IMR-90 (cell line): ENCODE measurements at places on chromosomes 3 and 15. TPM values are rescaled to one million over a fixed set of nuclear protein-coding genes. Genes with fewer than 3 reads are reported as not detected.

DNA sequence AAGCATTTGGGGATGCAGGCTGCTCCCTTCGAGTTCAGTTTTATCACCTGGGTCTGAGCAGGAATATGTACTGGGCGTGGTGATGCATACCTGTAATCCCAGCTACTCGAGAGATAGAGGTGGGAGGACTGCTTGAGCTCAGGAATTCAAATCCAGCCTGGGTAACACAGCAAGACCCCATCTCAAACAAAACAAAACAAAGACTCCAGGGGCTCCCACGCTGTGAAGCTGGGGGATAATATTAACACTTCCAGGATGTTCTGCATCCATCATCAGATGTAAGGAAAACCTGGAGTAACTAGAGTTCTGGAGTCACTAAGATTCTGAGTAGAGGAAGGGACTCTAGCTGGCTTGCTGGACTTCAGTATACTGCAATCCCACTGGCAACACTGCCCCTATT is 40.6 kb downstream of the LYZL4 start:
- H3K27me3 ChIP-seq = no peaks in the 10 kb centered on the region
- no peak for DNase-seq
- no peak overlapping the region for H3K4me3 ChIP-seq
- no peak overlapping the region for H3K27ac ChIP-seq
- no peaks in the 10 kb centered on the region for H3K36me3 ChIP-seq
- no peaks in the 10 kb centered on the region for H3K4me1 ChIP-seq

GRCh38 chr3:123693584-123694190 is 108.8 kb upstream of the HACD2 start:
- peaks cover 80% of the 10 kb centered on the region for H3K36me3 ChIP-seq
- no peaks in the 10 kb centered on the region for H3K27me3 ChIP-seq
- H3K4me3 ChIP-seq = no peak overlapping the region

DNA sequence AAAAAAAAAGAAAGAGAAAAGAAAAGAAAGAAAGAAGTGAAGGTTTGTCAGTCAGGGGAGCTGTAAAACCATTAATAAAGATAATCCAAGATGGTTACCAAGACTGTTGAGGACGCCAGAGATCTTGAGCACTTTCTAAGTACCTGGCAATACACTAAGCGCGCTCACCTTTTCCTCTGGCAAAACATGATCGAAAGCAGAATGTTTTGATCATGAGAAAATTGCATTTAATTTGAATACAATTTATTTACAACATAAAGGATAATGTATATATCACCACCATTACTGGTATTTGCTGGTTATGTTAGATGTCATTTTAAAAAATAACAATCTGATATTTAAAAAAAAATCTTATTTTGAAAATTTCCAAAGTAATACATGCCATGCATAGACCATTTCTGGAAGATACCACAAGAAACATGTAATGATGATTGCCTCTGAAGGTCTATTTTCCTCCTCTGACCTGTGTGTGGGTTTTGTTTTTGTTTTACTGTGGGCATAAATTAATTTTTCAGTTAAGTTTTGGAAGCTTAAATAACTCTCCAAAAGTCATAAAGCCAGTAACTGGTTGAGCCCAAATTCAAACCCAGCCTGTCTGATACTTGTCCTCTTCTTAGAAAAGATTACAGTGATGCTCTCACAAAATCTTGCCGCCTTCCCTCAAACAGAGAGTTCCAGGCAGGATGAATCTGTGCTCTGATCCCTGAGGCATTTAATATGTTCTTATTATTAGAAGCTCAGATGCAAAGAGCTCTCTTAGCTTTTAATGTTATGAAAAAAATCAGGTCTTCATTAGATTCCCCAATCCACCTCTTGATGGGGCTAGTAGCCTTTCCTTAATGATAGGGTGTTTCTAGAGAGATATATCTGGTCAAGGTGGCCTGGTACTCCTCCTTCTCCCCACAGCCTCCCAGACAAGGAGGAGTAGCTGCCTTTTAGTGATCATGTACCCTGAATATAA is 2.0 kb downstream of the B2M start:
- H3K36me3 ChIP-seq = peaks cover 18% of the 10 kb centered on the region
- peak; percentile 43 for DNase-seq
- H3K27me3 ChIP-seq = no peaks in the 10 kb centered on the region
- H3K4me3 ChIP-seq = peak overlapping the region; percentile 83
- 0 out of 2 replicates have a peak, but pooled peaks cover 2% of the 10 kb centered on the region for H3K4me1 ChIP-seq

DNA sequence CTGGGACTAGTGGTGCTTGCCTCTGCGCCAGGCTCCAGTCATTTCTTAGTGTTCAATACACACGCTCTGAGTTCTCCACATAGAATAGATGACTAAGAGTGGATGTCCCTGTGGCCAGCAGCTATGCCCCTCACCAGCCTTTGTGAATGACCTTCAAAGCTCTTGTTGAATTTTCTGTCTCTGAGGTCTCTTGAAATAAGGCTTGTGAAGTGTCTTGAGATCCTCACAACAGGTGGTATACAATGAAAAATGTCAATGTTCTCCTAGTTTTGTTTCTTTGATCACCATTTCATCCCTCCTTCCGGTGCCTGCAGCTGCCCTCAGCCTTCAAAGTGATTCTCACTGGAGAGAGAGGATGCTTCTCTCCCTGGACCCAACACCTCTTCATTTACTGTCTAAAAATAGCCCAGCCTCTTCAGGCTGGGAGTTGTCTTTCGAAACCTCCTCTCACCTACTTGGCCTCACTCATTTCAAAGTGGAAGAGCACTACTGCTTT is 5.4 kb downstream of the MAPKBP1 start:
- no peaks in the 10 kb centered on the region for H3K27me3 ChIP-seq
- peak overlapping the region; percentile 40; the same call in 1 of the 2 replicates for H3K27ac ChIP-seq
- no peak overlapping the region for H3K4me3 ChIP-seq
- no peaks in the 10 kb centered on the region for H3K36me3 ChIP-seq

- H3K27me3 ChIP-seq = peaks cover 7% of the 10 kb centered on the region
- DNase-seq = peak; percentile 20
- H3K4me1 ChIP-seq = no peaks in the 10 kb centered on the region; the same call in 1 of the 2 replicates
- no peak overlapping the region for H3K27ac ChIP-seq
- H3K4me3 ChIP-seq = no peak overlapping the region
These were observed 14.1 kb downstream of the IL17RD start for GRCh38 chr3:57151021-57151449.

- peaks cover 57% of the 10 kb centered on the region for H3K36me3 ChIP-seq
- H3K27ac ChIP-seq = peak overlapping the region; percentile 1; the same call in 1 of the 2 replicates
- H3K27me3 ChIP-seq = no peaks in the 10 kb centered on the region
- no peak for DNase-seq
These were observed 91.2 kb downstream of the DUT start for GRCh38 chr15:48422401-48422800.

DNA sequence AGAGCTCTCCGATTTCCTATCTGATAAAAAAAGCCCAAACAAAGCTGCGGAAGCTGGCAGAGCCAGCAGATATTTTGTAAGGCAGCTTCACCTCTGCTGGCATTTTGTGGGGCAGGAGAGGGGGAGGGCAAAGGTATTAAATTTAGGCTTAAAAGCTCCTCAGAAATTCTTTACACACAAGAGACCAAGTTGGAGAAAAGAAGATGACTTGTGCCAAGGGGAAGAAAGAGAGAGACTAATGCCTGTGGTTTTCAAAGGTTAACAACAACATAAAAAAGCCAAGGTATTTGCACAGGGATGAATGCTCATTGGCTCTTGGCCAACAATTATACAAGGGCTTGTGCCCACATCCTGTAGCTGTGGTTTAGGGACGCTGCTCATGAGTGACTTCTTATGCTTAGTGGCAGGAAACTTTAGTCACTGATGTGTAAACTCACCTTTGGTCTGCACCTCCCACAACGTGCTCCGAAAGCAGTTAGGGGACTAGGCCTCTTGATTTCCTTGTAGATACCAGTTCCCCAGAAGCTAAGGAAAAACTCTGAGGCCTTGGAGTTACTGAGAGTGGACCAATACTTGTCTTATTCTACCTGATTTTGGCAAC is 152.9 kb downstream of the TPRG1 start:
- no peaks in the 10 kb centered on the region; the same call in 1 of the 2 replicates for H3K27me3 ChIP-seq
- H3K36me3 ChIP-seq = no peaks in the 10 kb centered on the region
- no peak overlapping the region for H3K27ac ChIP-seq
- DNase-seq = peak; percentile 72
- H3K4me3 ChIP-seq = no peak overlapping the region

DNA sequence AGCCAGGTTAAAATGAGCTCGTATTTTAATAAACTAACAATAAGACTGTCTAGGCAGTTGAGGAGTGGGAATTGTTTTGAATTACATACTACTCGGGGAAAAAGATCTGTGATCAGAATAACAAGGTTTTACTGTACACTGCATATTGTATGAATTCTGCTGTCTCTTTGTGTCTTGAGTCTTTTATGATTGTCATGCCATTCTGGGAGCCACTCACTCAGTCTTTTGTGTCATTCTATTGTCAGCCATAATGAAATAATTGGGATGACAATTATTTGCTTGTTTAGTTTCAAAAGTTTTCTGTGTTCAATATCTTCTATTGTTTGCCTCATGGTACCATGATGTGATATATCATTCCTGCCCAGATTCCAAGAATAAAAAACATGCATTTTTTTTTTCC is 339.6 kb upstream of the TBL1XR1 start:
- H3K27ac ChIP-seq = no peak overlapping the region
- H3K36me3 ChIP-seq = no peaks in the 10 kb centered on the region
- no peak overlapping the region for H3K4me3 ChIP-seq
- H3K4me1 ChIP-seq = peaks cover 7% of the 10 kb centered on the region
- no peaks in the 10 kb centered on the region for H3K27me3 ChIP-seq

GRCh38 chr3:130850044-130850797 is 43.7 kb upstream of the ATP2C1 start:
- no peak overlapping the region for H3K27ac ChIP-seq
- no peak overlapping the region for H3K4me3 ChIP-seq
- H3K4me1 ChIP-seq = no peaks in the 10 kb centered on the region
- peak; percentile 46 for DNase-seq

DNA sequence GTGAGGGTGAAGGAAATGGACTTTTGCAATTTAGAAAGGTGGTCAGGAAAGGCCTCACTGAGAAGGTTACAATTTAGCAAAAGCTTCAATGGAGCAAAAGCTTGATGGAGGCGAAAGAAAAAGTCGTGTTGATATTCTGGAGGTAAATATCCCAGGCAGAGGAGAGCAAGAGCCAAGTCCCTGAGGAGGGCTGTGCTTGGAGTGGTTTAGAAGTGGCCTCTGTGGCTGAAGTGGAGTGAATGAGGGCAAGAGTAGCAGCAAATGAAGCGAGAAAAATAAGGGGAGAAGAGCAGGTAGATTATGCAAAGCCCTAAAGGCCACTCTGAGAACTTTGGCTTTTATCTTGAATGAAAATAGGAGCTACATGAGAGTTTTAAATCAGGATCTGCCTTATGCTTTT is 54.1 kb downstream of the GUCA1C start:
- no peaks in the 10 kb centered on the region for H3K4me1 ChIP-seq
- no peak overlapping the region for H3K4me3 ChIP-seq
- H3K27ac ChIP-seq = no peak overlapping the region
- H3K36me3 ChIP-seq = no peaks in the 10 kb centered on the region

DNA sequence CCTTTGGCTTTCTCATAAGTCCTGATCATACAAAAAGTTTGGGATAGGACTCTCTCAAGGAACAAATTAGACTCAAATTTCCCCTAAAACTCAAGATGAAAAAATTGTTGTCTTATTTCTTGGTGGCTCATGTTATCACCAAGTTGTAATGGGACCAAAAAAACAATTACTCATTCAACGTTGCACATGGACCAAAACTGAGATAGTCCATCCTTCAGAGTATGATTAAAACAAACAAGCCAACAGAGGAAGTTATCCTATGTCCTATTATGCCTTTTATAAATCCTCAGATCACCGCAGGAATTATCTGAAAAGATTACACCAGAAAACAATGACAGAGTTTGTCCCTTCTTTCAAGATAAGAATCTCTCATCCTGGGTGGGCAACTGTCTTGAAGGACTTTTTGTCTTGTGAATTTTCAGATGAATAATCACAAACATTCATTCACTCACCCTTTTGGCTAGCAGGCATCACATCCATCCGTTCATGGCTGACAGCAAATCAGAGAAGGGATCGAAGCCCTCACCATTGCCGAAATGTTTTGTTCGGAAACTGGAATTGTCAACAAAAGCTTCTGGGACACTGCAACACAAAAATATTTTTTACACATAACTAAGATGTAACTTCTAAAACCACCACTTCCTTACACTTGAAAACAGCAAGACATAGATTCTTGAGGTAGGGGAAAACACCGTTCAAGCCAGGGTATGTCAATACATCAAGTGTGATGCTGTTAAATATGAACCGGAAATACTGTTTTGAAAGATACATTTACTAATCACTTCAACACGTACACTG is 90.4 kb downstream of the FOXP1 start:
- H3K4me1 ChIP-seq = peaks cover 14% of the 10 kb centered on the region
- no peaks in the 10 kb centered on the region for H3K27me3 ChIP-seq
- no peak overlapping the region for H3K27ac ChIP-seq
- no peak for DNase-seq

DNA sequence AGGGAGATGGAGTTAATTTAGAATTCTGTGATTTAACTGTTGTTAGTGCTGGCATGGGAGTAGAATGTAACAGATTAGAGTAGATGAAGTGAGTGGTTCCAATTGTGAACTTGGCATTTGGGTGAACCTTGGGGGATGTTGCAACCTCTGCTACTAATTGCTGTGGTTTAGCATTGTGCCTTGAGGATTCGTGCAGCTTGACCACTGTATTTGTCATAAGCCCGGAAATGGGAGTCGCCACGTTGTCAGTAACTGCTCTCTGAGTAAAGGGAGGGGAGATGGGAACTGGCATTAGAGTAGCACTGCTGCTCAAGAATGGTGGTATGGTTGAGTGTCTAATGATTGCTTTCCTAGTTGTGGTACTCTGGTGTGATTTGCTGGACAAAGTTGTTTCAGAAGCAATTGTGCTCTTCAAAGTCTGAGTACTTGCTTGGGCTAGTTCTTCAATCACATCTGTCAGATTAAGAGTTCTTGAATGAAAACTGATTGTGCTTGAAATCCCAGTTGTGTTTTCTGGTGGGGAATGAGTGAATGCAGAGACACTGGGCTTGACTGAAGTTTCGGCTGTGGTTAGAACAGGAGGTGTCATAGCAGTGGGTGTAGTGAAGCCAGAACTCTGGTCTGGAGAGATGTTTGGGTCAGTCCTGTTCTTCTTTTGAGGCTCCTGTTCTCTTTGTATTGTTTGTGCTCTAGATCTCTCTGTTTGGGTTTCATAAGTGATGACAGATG is 15.4 kb downstream of the IGSF10 start:
- no peaks in the 10 kb centered on the region for H3K4me1 ChIP-seq
- H3K36me3 ChIP-seq = no peaks in the 10 kb centered on the region
- peak; percentile 61 for DNase-seq
- no peak overlapping the region for H3K4me3 ChIP-seq
- no peaks in the 10 kb centered on the region for H3K27me3 ChIP-seq

GRCh38 chr3:71513081-71513480 is 70.4 kb downstream of the FOXP1 start:
- H3K4me1 ChIP-seq = peaks cover 7% of the 10 kb centered on the region
- no peak for DNase-seq
- no peak overlapping the region for H3K4me3 ChIP-seq
- H3K27me3 ChIP-seq = no peaks in the 10 kb centered on the region
- H3K27ac ChIP-seq = no peak overlapping the region
- no peaks in the 10 kb centered on the region for H3K36me3 ChIP-seq

The KLF15 gene
- total RNA-seq = under 0.01 and 0.18 TPM in 2 replicates

The NANOGP8 gene
- not detected in 2 replicates for total RNA-seq
